Astrocyte of the hippocampus (primary cell): ENCODE measurements at places on chromosomes 12 and 14.
A peak's percentile ranks its signal among the peaks of the same experiment; 100 is the strongest.

DNA sequence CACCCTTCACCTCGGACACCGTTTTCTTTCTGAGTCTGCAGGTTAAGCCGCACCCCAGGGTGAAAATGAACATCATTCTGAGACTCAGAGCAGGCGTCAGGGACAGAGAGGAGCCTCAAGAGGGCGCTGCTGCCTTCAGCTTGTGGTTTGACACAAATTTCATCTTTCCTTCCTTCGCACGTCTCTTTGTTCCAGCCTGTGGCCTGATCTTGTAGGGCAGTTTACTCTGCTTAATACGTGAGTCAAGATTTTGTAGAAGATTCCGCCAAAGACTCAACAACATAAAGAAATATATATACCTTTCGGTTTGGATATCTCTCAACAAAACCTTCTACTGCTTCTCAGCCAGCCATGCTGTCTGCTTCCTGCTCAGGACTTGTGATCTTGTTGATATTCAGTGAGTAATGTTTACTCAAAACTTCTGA is 329.3 kb upstream of the OR4E1 start:
- DNase-seq = no peak

GRCh38 chr12:47547077-47547476 is 158.8 kb downstream of the RPAP3 start:
- peak; percentile 45 for DNase-seq

GRCh38 chr12:127150956-127151355 is 1116.0 kb upstream of the TMEM132C start:
- DNase-seq = no peak

DNA sequence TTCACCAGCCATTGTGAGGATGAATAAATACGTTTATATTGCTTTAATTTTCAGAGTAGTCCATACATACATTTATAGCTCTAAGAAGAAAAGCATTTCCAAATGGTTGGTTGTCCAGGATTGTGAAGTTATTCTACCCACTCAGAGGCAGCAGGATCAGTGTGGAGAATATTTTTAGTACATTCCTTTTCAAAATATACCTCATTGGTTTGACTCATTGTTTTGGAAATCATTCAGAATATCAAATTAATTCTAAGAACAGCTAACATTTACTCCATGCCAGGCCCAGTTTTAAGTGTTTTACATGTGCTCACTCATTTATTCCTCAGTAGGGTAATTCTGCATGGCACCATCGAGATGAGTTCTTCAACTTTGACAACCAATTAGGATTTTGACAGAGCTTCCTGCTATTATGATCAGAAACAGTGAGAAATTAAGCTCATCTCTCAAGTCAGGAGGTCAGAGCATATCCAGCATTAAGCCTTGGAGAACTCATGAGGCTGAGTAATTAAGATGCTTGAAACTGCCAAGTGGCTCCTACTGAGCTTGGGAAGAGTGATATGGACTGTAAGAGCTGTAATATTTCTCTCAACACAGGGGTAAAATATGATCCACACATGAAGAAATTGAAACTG is 153.3 kb upstream of the CLEC14A start:
- DNase-seq = peak; percentile 11

DNA sequence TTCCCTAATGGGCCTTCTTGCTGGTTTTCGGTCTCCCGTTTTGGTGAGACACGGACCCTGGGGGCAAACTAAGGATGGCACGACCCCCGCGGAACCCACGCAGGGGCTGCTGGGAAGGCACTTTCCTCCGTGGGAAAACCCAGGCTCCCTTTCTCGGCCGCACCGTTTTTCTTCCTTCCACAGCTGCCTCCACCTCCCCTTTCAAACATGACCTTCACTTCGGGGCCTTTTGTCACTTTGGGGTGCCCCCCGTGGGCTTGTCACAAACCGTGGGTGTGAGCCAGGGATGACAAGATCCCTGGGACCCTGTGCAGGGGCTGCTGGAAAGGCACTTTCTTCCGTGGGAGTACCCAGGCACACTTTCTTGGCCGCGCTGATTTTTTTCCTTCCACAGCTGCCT is 268.7 kb downstream of the ALG10 start:
- DNase-seq = no peak

GRCh38 chr14:83483063-83483462 is 1949.4 kb upstream of the SEL1L start:
- peak; percentile 16 for DNase-seq

GRCh38 chr12:16228067-16228466 is 49.4 kb downstream of the SLC15A5 start:
- DNase-seq = no peak

DNA sequence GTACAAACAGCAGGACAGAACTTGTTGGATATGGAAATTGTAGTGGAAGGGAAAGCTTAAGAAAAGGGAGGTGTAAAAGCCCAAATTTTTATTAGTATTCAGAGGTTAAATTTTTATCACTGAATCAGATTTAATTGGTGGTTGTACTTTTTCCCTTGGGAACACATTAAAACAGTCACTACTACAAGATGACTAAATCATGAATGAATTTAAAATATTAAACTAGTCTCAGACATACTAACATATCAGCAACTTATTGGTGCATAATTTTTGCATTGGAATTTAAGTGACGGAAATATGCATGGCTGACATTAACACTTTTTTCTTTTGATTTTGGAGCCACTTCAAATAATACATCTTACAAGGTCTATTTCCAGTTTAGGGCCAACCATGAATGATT is 27.6 kb downstream of the SAMD4A start:
- DNase-seq = no peak

DNA sequence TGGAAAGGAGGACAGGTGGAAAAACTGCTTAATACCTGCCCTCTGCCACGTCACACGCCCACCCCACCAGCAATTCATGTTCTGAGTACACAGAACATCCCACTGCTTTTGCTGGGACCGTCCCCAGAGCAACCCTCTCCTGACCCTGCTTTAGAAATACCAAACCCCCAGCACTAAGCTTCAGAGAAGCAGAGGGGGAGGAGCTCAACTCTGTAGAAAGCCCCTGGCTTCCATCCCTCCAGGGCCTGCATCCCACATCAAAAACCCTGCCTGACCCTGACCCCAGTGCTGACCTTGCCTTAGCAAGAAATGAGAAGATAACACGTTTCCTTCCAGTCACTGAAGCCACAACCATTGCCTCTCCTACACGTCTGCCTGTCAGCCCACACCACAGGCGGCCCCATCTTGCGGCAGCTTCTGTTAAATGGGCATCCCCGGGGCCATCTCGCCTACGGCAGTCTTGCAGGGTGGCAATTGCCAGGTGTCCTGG is 19.7 kb downstream of the VDR start:
- DNase-seq = no peak

DNA sequence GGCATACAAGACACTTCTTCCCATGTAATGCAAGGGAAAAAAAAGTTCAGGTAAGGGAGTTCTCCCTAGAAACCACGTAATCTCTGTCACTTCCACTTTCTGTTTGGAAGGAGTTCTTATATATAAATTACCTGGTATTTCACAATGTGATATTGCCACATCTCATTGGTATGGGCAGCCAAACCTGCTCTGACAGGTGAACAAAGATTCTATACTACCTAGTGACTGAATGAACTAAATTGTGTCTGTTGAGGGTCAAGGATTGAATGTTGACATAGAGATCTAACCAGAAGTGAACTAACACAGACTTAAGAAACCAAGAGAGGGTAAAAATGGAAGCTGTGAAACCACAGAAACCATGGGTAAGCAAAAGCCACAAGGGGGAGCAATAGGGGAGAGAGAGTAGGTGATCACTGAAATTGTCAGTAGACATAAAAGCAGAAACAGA is 161.3 kb downstream of the RPL10L start:
- peak; percentile 5 for DNase-seq

DNA sequence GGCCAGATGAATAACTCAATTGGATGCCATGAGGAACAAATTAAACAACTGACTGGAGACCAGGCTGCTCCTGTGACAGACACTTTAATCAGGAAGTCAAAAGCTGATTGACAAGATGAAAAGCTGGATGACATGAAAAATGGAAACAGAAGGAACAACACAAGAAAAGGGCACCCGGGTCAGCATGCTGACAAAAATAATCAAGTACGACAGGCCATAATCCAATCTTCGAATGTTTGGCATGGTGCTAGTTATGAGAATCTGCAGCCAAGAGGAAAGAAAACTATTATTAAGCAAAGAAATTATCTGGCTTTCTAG is 544.7 kb downstream of the ETNK1 start:
- no peak for DNase-seq

- peak; percentile 15 for DNase-seq
Observed at GRCh38 chr12:42921741-42922504, 332.4 kb upstream of the PRICKLE1 start.

- DNase-seq = peak; percentile 7
Observed at GRCh38 chr14:62015945-62016344, 253.7 kb downstream of the SNAPC1 start.

DNA sequence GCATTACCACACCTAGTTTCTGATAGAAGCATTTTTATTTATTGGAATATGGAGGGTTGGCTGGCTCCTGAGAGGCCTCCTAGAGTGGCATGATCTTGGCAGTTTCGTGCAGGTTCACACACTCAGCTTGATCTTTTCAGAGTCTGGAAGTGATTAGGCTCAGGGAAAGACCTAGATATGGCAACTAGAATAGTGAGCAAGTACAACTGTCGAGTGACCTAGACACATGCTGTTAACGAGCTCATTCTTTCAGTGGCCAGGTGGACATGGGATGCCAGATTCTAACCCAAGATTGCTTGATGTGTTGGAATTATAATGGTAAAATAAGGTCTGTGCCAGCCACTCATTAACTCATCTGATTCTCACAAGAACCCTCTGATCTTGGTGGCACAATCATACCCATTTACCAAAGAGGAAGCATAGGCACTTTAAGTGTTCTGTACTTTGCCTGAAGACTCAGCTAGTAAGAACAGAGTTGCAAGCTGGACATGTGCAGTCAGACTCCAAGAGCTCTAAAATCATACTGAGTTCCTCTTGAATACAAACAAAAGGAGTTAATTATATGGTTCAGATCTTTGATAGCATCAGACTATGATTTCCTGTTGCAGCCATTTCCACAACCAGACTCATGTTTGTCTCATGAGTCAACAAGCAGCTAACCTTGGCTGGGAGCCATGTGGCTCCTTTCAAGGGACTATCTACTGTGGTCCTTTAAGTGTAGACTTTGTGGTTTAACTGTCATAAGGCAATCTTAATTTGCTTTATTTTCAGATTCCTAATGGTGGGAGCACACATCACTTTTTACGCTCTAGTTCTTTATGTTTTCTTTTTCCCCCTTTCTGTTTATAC is 144.2 kb downstream of the PLEKHA5 start:
- DNase-seq = peak; percentile 95

DNA sequence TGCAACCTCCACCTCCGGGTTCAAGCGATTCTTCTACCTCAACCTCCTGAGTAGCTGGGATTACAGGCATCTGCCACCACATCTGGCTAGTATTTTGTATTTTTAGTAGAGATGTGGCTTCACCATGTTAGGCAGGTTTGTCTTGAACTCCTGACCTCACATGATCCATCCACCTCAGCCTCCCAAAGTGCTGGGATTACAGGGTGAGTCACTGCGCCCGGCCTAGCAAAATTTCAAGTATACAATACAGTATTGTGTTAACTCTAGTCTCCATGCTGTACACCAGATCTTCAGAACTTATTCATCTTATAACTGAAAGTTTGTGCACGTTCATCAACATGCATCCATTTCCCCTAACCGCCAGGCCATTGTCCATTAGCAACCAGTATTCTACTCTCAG is 115.1 kb upstream of the MDGA2 start:
- no peak for DNase-seq

- DNase-seq = no peak
Observed at GRCh38 chr14:64200170-64200569, 94.0 kb downstream of the ESR2 start.

DNA sequence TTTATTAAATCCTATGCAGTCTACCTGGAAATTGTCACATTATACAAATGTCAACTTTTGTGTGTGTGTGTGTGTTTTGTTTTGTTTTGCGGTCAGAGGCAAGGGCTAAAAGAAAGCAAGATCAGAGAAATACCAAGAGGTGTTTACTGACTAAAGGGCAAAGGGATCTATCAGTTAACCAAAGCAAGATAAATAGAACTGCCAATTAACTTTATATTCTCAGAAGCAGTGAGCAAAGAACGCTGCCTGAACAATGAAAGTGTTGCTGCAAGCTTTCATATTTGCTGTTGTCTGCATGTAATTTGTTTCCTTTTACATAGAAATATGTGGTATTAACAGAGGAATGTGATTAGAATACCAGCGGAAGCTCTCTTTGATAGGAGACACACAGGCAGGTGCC is 30.9 kb downstream of the CCDC60 start:
- DNase-seq = no peak

DNA sequence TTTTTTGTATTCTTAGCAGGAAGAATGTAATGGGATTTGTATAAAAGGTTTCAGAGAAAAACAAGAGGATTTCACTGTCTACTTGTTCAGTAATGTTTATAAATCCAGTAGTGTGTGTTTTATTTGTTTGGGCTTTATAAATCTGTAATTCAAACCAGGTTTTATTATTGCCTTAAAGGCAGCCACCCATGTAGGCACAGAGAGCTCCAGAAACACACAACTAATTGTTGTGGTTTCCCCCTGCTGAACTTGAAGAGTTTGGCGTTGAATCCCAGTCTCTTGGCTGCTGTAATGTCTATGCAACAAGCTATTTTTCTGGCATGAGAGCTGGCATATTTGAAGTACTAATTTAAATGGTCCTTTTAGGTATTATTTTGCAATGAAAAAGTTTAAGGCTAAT is 63.4 kb upstream of the SLCO1C1 start:
- peak; percentile 49 for DNase-seq

DNA sequence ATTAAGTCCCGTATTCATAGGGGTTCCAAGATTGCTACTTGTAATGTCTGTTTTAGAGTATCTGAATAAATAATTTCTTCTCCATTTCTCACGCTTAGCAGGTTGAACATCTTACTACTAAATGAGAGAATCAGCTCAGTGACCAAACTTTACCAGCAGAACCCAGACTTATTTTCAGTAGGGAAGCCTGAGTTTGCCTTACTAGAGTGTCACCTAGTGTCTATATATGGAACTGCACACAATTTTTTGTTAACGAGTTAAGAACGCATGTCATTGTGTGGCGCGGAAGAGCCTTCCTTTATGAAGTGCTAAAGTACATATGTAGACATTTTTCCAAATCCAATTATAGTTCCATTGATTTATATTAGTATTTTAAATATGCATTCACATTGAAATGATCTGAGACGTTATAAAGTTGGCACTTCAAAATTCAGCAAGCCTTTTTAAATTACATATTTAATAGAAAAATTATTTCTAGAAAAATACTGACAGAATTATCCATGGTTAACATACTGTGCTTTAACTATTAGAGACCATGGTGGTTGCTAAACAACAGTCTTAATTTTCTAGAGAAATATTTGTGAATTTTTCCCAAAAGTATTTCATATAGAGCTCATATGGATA is 88.3 kb downstream of the RPS29 start:
- DNase-seq = peak; percentile 80

DNA sequence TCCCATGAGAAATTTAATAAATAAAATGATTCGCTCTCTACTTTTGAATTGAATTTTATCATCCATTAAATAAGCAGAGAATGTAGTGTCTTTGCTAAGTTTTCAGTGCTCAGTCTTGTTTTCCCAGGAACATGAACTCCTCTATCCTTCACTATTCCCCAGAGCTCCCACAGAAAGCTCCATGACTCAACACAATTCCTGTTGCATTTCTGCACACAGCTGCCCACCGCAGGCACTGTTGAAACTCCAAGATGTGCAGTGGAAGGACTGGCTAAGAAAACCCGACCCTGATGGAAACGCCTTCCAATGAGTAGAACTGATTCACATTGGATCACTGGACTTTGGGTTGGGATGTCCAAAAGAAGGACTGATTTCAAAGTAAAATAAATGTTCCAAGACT is 202.4 kb upstream of the AMIGO2 start:
- peak; percentile 37 for DNase-seq

GRCh38 chr12:56031987-56032386 is 9.7 kb upstream of the RPS26 start:
- no peak for DNase-seq
